ENCODE measurements at places on chromosomes 12 and 14. TPM values are rescaled to one million over a fixed set of nuclear protein-coding genes. Genes with fewer than 3 reads are reported as not detected.

GRCh38 chr14:50335989-50336824 lies 24.1 kb downstream of the DMAC2L start:
- DNase-seq = no peak

DNA sequence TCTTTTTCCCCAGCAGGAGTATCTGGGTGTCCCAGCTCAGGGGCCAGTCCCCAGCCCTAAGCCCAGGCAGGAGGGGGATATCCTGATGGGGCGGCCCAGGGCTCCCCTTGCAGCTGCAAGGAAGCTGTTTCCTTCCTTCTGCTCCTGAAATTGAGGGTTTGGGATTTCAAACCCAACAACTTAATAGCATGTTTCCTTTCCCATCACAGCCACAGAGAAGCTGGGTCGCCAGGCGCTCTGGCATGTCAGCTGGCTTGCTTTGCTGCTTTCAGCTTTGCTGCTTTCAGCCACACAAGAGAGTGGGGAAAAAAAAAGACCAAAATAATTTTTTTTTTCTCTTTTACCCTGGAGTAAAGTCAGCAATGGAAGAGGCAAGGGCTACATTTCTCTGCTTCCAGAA lies 30.0 kb downstream of the HVCN1 start:
- no peak for DNase-seq

DNA sequence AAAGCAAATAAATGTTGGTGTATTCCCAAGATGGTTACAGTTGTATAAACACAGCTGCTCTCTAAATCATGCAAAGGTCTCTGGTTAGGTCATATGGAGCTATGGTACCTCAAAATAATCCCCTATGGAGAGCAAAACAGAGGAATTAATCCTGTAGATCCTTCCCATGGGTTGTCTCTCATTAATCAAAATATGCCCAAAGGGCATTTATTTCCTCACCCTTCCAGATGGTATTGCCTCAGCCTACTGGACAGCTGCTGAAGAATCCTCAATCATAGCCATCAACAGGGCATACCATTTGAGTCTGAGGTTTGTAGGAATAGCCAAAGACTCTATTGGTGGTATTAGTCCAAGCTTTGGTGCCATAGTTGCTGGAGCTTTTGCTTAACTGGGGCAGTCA lies 360.9 kb downstream of the RPL10L start:
- no peak for DNase-seq

- no peak for DNase-seq
Measured at GRCh38 chr12:131574395-131574771, 136.5 kb upstream of the SFSWAP start.

DNA sequence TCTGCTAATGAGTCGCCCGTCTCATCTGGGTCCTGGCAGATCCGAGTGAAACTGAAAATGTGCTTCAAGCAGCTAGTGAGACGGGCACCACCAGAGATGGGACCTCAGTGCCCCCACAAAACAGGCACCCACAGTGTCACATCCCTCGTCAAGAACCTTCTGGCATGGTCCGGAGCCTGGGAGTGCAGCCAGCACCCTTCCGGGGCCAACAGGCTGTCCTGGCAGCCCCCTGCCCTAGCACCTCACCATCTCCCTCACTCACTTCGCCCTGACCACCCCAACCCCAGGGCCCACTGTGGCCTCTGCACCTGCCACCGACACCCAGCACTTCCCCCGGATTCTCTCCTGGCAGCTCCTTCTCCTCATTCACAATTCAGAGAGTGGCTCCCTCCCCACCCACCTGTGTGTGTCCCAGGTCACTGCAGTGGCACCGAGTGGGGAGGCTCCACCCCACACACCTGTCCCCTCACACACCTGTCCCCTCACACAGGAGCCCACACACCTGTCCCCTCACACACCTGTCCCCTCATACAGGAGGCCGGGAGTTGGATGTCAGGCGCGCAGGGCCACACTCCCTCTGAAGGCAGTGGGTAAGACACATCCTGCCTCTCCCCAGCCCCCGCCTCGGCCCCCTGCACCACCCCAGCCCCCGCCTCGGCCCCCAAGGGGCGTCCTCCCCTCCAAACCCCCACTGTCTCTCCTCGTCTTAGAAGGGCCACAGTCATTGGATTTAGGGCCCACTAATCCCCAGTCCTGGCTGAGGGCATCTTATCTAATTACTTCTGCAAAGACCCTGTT lies 7.9 kb downstream of the GALNT9 start:
- no peak for DNase-seq

DNA sequence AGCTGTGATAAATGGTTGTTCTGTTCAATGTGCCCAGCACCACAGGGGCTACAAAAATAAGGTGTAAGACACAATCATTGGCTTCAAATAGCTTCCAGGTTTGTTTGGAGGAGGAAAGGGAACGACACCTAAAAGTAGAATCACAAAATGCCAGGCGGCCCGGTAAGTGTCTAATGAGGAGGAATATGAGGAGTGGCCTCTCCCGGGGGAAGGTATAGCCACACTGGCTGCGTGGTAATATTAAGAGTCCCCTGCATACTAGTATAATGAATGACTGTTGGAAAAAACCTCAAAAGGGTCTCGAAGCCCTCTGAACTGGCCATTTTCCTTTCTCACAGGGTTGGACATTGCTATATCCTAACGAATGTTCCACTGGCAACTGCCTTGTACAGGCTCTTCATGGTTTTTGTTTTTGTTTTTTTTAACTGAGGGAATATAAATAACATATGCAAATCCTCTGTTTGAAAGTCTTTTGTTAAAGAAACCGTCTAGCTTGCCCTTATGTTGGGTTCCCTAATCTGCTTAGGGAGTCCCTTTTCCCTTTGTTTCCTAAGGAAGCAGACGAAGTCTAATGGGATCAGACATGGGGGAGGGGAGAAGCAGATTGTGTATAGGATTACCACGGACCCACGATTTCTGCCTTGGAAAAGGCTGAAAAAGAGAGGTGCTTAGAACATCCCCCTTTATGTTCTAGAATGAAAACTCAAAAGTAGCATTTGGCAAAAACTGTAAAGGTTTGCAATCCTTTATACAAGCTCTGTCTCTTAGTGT lies 4.2 kb downstream of the CCDC60 start:
- DNase-seq = no peak

DNA sequence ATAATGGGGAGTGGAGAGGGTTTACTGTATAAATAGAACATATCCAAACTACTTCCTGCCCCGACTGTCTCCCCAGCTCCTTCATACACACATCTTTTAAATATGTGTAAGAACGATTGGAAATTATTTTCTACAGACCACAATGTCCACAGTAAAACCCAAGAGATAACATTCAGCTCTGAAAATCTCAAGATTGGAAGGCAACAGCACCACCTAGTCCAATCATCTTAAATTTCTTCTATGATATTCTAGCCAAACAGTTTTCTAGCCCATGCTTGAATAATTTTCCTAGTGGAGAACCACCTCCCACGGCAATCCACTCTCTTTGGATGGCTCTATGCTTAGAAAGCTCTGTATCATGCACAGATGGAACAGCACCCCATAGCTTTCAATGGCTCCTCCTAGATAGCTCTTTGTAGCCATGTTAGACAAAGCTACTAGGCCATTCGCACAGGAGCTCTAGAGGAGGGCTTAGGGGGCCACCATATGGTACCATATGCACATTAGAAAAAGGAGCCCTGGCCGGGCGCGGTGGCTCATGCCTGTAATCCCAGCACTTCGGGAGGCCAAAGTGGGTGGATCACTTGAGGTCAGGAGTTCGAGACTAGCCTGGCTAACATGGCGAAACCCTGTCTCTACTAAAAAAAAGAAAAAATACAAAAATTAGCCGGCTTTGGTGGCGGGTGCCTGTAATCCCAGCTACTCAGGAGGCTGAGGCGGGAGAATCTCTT lies 18.1 kb downstream of the VDR start:
- DNase-seq = no peak

GRCh38 chr12:101824831-101825230 lies 5.9 kb downstream of the GNPTAB start:
- DNase-seq = no peak

RTL1 gene
- total RNA-seq = not detected

GRCh38 chr12:114626-115211 lies 48.2 kb downstream of the IQSEC3 start:
- no peak for DNase-seq

GRCh38 chr12:51536159-51536558 lies 54.9 kb upstream of the SCN8A start:
- no peak for DNase-seq

GRCh38 chr14:98182393-98183055 lies 1089.5 kb downstream of the BCL11B start:
- DNase-seq = peak; percentile 89

- no peak for DNase-seq
Measured at GRCh38 chr12:52232674-52233461, at the start of gene KRT7. KRT7 (plus strand) TSS chr12:52233243; CDS start chr12:52233297, 54 bp downstream.

DNA sequence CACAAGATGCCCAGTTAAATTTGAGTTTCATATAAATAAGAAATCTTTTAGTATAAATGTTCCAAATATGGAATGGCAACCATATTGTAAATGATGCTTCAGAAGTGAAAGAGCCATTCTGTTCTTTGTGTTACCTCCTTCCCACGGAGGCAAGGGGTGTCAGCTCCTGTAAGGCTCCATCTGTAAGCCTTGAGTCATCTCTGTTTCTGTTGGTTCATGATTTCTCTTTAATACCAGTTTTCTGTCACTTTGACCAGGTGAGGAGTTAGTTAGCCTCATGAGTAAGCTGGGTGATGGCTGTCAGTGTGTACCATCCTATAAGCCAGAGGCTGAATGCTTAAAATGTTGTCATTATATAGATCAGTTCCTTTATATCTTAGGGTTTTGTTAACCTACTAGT lies 61.9 kb downstream of the TMEM30B start:
- DNase-seq = peak; percentile 70

FAM181A gene
- not detected for total RNA-seq

DNA sequence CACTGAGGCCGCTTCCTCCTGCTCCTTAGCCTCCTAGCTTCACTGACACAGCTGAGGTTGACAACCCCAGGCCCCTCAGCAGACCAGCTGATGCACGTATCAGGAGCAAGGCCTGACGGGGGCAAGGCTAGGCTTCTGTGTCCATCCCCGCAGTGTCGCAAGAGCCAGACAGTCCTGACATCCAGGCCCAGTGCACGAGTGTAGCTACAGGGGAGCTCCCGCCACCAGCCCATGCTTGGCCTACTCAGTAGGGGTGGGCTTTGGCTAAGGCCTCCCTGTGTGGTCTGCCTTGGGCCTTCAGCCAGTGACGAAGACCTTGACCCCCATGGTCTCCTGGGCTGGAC lies 179.1 kb downstream of the DPF3 start:
- no peak for DNase-seq

DNA sequence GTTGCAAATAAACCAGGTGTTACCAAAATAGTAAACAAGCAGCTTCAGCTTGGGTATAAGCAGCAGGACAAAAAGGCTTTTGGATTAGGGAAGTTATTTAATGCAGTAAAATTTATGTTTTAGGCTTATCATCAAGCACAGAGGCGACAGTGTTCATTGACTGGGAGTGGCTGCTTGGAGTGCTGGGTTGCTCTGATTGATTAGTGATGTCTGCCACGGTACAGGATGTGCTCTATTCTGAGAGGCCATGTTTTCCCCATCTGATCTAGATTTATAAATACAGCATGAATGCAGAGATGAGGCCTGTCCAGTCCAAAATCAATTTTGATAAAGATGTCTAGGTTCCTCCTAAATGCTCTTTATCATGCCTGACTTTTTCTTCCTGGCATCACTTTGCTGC lies 83.5 kb downstream of the MAP1LC3B2 start:
- no peak for DNase-seq

SMIM41 gene
- total RNA-seq = 0.13 TPM

TAS2R30 gene
- 3.1 TPM for total RNA-seq
